Stimulated activated CD8-positive, alpha-beta memory T cell treated with anti-CD3 and anti-CD28 coated beads, Interleukin-15, amount 100 ng/mL, for 1 hour (primary cell): ENCODE measurements at places on chromosomes 11 and 22.

DNA sequence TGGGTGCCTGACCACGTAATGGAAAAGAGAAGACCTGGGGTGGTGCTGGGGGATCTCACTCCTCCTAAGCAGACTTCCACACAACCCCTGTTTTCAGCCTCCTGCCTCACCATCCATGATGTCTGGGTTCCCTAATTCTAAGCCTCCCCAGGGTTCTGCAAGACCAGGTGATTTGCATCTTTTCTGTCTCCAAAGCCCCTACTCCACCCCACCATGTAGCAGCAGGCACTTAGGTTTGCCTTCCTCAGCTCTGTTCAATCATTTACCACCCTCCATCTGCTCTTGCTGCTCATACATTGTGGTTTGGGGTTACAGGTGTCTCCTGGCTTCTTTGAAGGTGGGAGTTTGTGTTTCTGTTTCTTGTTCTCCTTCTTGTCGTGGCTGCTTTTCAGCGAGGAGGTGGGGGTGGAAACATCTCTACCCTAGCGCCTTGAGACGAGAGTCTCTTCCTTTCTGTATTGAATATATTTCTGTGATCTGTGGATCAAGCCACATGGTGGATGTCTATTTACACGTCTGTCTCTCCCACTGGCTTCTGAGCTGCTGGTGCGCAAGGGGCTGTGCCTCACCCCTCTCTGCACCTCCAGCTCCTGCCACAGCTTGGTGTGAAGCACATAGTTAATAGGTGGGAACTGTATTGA lies 6.6 kb upstream of the SSTR3 start:
- DNase-seq, result no peak

GRCh38 chr11:889257-889656 lies 21.4 kb downstream of the CHID1 start:
- no peak for DNase-seq

- no peak for DNase-seq
Observed at GRCh38 chr11:77141034-77141433, 13.0 kb downstream of the MYO7A start.

- DNase-seq, result no peak
Observed at GRCh38 chr11:73412308-73412707, 36.1 kb downstream of the RELT start.

DNA sequence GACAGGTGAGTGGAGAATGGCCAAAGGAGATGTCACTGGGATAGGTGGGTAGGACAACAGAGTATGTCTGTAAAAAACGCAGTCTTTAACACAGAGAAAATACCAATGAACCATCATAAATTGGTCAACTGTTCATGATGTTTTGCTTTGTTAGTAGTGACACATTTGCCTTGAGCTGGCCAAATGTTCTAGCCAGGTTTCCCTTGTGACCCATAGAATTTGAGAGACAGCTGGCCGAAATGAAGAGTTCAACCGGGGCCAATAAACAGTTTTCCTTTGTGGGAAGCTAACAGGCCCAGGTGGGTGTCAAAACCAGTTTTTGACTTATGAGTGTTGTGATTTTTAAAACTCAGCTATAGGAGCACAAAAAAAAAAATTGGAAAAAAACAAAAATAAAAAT lies 116.6 kb upstream of the BID start:
- no peak for DNase-seq

DNA sequence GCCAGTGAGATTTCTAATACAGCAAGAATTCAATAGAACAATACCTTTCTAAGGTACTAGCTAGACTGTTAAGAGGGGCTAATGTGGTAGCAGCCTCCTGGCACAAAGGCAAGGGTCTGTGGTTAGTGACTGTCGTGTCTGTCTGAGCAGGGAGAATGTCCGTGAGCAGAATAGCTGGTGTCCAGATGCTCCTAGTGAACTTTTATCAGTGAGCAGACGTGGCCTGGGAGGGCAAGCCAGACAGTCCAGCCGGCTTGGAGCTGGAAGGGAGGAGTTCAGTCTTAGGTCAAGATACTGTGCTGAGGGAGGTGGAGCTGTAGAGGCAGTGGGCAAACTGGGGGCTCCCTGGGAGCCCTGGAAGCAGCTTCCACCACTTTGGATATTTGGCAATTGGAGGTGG lies 138.6 kb downstream of the TEAD1 start:
- no peak for DNase-seq

GRCh38 chr11:10909141-10909883 lies 51.5 kb upstream of the ZBED5 start:
- DNase-seq, result no peak

DNA sequence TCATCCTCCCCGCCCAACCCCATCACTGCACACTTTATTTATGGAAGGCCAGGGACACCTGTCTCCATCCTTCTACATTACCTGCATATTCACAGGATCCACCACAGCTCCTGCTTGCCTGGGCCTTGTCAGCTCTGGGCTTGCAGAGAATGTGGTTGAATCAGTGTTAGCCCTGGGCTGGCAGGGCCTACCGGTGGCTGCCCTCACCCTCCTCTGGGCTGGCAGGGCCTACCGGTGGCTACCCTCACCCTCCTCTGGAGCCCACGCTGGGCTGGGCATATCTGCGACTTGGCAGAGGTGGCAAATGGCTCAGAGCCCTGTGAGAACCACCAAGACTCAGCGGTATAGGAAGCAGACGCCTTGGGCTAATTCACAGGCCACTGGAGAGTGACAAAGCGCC lies 300.9 kb downstream of the NTM start:
- no peak for DNase-seq

DNA sequence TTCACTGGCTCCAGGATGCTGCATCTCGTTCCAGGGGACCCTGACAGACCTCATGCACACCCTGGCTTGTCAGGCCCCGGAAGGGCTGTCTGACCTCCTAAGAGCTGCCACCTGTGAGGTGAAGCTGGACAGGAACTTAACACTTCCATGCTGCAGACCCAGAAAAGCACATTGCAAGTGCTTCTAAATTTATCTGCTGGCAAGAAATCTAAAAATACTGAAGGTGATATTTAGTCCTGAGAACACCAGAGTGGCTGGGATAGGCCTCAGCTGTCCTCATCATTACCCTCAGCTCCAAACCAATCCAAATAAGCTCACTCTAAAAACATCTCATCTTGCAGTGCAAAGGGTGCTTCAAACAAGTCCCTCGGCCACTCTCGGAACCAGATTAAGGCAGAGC lies 46.7 kb downstream of the ABTB2 start:
- no peak for DNase-seq

DNA sequence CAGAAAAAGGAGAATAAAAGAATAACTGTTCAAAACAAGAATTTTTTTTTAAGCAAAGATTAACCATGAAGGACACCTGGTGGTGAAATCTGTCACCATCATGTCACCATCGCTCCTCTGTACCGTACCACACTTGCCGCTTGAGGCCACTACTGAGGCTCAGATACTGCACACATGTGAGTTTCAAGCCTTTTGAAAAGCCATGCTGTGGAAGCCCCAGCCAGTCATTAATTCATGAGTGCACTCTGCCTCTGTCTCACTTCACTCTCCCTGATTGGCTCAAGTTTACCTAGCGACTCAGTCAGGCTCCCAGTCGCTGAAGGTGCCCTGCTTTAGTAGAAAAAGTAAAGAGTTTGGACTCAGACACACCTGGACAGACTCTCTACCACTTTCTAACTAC lies 6.6 kb upstream of the MS4A12 start:
- no peak for DNase-seq
